Fibroblast of mammary gland (primary cell): ENCODE measurements at places on chromosomes 4 and X.
A peak's percentile ranks its signal among the peaks of the same experiment; 100 is the strongest.

DNA sequence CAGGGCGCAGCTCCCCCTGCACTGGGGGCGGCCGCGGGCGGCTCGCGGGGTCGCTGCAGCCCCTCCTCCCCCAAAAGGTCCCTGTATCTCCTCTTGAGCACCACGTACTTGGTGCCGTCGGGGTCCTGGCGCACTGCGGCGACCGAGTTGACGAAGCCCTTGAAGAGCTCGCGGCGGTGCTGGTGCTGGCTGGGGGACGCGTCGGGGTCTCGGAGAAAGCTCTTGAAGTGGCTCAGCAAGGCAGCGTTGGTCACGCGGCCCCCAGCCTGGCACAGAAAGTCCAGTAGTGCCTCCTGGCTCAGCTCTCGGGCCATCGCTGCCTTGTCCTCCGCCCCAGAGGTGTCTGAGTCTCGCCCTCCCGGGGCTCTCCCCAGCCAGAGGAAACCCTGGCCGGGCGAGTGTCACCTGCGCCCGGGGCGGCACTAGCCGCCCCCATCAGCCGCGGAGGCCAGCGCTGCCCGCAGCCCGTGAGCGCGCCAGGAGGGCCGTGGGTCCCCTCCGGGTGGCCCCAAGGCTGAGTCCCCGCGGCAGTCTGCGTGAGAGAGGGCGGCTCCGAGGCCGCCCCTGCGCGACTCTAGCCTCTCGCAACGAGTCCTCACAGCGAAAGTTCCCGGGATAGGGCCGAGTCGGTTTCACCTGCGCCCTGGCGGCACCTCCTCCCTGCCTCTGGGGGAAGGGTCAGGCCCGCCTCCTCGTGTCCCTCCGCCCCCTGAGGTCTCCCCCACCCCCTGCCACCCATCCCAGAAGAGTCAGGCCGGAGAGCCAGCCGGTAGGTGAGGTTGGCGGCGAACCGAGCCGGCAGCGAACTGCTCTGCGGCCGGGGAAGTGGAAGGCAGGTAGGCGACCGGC is at the start of gene SOWAHB:
SOWAHB (minus strand) TSS at position 609 of the 849 bp plus-strand sequence; CDS start at position 314, 295 bp downstream.
- no peak for DNase-seq

- peak; percentile 28 for DNase-seq
These were observed 15.5 kb upstream of the CYLC1 start for GRCh38 chrX:83845397-83845796.

GRCh38 chr4:172871381-172871780 is 297.2 kb upstream of the GALNT7 start:
- peak; percentile 9 for DNase-seq

DNA sequence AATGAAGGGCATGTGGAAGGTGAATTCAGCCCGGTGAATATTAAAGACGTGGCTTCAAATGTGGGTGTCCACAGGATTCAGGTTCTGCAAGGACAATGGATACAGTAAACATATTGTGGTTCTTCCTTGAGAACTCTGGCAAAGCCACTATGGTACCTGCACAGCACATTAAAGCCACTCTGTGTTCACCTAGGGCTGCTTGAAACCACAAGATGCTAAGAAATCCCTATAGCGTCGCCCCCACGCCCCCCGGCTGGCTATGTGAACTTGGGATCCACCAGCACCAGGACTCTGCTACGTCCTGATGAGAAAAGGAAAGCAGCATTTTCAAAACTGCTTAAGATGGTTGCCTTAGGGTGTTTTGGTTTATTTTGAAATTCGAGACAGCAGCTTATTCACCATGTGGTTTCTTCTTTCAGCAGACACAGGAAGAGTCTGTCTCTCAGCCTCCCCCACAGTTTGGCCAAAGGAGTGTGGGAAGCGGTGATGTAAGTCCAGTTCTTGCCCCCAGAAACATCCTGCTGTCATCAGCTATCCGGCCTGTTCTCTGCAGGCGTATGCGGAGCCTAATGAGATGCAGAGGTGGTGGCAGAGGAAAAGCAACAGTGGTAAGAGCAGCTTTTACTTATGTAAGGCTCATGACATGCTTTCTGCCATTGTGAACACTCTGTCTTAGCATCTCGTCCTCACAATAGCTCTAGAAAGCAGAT is 111.5 kb downstream of the AFAP1 start:
- peak; percentile 100 for DNase-seq

DNA sequence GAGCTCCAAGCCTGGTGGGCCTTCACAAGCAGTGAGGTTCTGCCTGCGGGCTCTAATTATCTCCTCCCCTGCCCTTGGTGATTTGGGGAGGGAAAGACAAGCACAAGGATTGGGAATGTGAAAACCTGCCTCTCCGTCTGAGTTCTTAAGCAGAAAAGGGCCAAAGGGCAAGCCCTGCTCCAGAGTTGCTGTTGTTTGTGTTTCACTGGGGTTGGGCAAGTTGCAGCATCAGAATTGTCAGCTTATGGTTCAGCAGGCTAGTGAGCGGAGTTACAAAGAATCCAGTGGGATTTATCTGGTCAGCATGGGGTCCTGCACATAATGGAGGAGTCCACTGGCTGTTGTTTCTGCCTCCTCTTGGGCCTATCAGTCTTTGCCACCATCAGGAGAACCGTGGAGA is 60.5 kb downstream of the NHS start:
- DNase-seq = no peak

- no peak for DNase-seq
These were observed 135.5 kb downstream of the PALLD start for GRCh38 chr4:168632301-168632725.

GRCh38 chr4:174592985-174593335 is 70.7 kb upstream of the HPGD start:
- peak; percentile 84 for DNase-seq
